Upper lobe of left lung (tissue), 6 donors: ENCODE measurements at places on chromosomes 3 and 15.

DNA sequence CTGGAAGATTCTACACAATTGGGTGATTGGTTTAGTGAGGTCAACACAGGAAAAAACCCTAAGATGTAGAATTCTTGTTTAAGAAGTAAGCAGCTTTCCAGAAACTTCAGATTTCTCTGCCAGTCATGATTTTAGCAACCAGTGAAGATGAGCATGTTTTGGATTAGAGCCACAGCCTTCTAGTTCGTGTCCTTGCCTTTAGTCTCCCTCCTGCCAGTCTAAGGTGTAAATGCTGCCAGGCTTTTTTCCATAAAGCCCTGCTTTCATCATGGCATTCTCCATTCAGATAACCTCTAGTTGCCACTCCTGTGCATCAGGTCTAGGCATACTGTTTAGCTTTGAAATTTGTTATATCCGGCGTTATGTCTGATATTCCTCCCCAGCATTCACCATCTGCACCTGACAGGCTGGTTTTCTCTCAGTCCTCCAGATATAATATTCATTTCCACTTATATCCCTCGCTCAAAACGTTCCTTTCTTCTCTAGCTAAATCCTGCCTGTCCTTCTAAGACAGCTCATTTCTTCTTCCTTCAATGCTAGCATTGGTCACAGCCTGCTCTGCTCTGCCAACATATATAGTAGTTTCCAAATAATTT is 37.4 kb downstream of the SYN2 start:
- no peaks in the 10 kb centered on the region for H3K27me3 ChIP-seq
- no peaks in the 10 kb centered on the region for H3K36me3 ChIP-seq
- no peaks in the 10 kb centered on the region for H3K4me1 ChIP-seq
- DNase-seq: no peak

DNA sequence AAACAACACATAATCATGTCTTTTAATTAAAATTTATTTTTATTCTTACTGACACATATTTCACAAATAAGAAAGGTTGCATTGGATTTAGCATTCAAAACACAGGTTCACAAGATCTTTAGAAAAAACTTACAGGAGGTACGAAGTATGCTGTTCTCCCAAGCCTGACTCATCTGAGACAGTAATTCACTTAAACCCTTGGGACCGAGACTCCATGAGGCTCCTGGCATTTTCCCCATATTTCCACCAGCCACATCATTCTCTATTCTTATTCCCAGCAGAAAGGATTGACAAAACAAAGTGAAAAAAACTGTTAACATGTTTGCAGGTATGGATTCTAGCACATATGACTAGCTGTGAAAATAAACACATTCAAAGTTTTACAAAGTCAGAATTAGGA is 52.6 kb downstream of the CNTN3 start:
- H3K27me3 ChIP-seq: no peaks in the 10 kb centered on the region
- H3K36me3 ChIP-seq: no peaks in the 10 kb centered on the region
- no peak overlapping the region for H3K4me3 ChIP-seq
- H3K4me1 ChIP-seq: no peaks in the 10 kb centered on the region
- no peak overlapping the region for H3K27ac ChIP-seq

- no peaks in the 10 kb centered on the region for H3K27me3 ChIP-seq
- peak; percentile 55 for DNase-seq
- no peaks in the 10 kb centered on the region for H3K36me3 ChIP-seq
- peaks cover 39% of the 10 kb centered on the region for H3K4me1 ChIP-seq
Measured at GRCh38 chr3:184562878-184563560, 1.4 kb downstream of the EPHB3 start.

- H3K4me1 ChIP-seq: no peaks in the 10 kb centered on the region
- no peaks in the 10 kb centered on the region for H3K36me3 ChIP-seq
- no peak overlapping the region for H3K27ac ChIP-seq
- DNase-seq: no peak
- no peak overlapping the region for H3K4me3 ChIP-seq
- no peaks in the 10 kb centered on the region for H3K27me3 ChIP-seq
Measured at GRCh38 chr3:184391266-184391665, 11.4 kb downstream of the CHRD start.

- peaks cover 20% of the 10 kb centered on the region for H3K4me1 ChIP-seq
- H3K27me3 ChIP-seq: no peaks in the 10 kb centered on the region
- no peak overlapping the region for H3K4me3 ChIP-seq
- DNase-seq: no peak
- H3K36me3 ChIP-seq: peaks cover 8% of the 10 kb centered on the region
Measured at GRCh38 chr3:185629554-185630181, 43.6 kb downstream of the SENP2 start.

DNA sequence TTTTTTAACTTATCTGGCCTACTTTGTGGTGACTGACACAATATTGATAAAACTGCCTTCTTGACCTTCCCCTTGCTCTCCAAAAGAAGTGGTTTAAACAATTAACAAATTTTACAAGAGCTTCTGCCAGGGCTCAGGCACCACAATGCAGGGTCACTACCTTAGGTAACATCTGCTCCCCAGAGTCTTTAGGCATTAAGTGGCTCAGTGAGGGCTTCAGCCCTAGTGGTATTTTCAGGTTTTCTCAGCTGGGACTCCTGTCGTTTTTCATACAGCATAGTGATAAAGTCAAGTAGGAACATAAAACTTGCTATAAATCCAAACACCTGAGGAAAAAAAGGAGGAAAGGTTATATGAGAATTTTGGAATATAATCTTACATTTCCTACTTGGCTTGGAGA is 18.9 kb downstream of the CMTM6 start:
- no peak overlapping the region for H3K4me3 ChIP-seq
- H3K36me3 ChIP-seq: peaks cover 64% of the 10 kb centered on the region
- H3K27ac ChIP-seq: no peak overlapping the region
- no peaks in the 10 kb centered on the region for H3K27me3 ChIP-seq
- no peaks in the 10 kb centered on the region for H3K4me1 ChIP-seq

DNA sequence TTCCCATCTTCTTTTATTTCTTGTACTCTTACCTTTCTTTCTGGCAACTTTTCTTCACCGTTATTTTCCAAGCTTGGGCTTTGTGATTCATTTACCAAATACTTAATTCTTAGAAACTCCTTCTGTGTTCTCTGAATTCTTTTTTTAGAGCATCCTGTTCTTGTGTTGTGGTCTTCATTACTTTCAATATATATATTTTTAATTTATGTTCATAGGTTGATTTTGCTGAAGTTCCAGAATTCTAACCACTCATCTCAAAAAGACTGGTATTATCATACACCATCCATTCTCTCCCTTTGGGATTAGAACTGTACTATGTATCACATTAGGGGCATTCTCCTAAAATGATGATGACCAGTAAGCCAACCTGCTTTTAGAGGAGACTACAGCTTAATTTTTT is 362.3 kb upstream of the CBLB start:
- H3K27me3 ChIP-seq: no peaks in the 10 kb centered on the region
- H3K27ac ChIP-seq: no peak overlapping the region
- no peaks in the 10 kb centered on the region for H3K4me1 ChIP-seq
- H3K36me3 ChIP-seq: no peaks in the 10 kb centered on the region
- DNase-seq: no peak

DNA sequence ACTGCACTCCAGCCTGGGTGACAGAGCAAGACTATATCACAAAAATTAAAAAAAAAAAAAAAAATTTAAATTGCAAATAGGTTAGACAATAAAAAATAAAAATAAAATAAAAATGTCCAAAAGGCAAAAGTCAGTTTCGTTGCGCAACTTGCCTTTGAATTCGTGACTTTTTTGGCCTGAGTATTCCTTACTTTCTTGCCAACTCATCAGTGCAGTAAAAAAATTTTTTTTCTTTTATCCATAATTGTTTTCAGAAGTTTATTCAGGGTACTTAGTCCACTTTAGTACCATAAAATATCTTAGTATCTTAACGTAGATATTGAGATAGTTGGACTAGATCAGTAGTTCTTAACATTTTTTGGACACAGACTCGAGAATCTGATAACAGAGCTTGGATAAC is 22.4 kb upstream of the CILP start:
- no peak overlapping the region for H3K4me3 ChIP-seq
- no peaks in the 10 kb centered on the region for H3K36me3 ChIP-seq
- no peak for DNase-seq
- no peak overlapping the region for H3K27ac ChIP-seq

GRCh38 chr15:38545179-38545578 is 19.4 kb downstream of the RASGRP1 start:
- no peaks in the 10 kb centered on the region for H3K27me3 ChIP-seq
- no peak for DNase-seq
- no peaks in the 10 kb centered on the region for H3K36me3 ChIP-seq
- no peaks in the 10 kb centered on the region for H3K4me1 ChIP-seq
- H3K27ac ChIP-seq: no peak overlapping the region

GRCh38 chr15:70765504-70766281 is 2.3 kb upstream of the UACA start:
- H3K27me3 ChIP-seq: no peaks in the 10 kb centered on the region
- DNase-seq: no peak
- peaks cover 5% of the 10 kb centered on the region for H3K4me1 ChIP-seq
- no peak overlapping the region for H3K27ac ChIP-seq

GRCh38 chr3:27978440-27978839 is 256.3 kb upstream of the EOMES start:
- H3K27me3 ChIP-seq: no peaks in the 10 kb centered on the region
- H3K4me1 ChIP-seq: no peaks in the 10 kb centered on the region
- H3K27ac ChIP-seq: no peak overlapping the region
- no peak for DNase-seq

- DNase-seq: no peak
- no peak overlapping the region for H3K27ac ChIP-seq
- no peaks in the 10 kb centered on the region for H3K27me3 ChIP-seq
- H3K4me1 ChIP-seq: peaks cover 4% of the 10 kb centered on the region
- H3K4me3 ChIP-seq: no peak overlapping the region
Measured at GRCh38 chr3:45507820-45508317, 86.7 kb upstream of the LIMD1 start.

- H3K27me3 ChIP-seq: no peaks in the 10 kb centered on the region
- no peaks in the 10 kb centered on the region for H3K36me3 ChIP-seq
- no peak overlapping the region for H3K4me3 ChIP-seq
- H3K27ac ChIP-seq: no peak overlapping the region
- no peak for DNase-seq
Measured at GRCh38 chr3:84440291-84440690, 518.5 kb upstream of the CADM2 start.

- H3K36me3 ChIP-seq: no peaks in the 10 kb centered on the region
- no peaks in the 10 kb centered on the region for H3K4me1 ChIP-seq
- H3K27ac ChIP-seq: no peak overlapping the region
- H3K27me3 ChIP-seq: no peaks in the 10 kb centered on the region
- no peak overlapping the region for H3K4me3 ChIP-seq
- no peak for DNase-seq
Measured at GRCh38 chr15:66825139-66825538, 123.1 kb downstream of the SMAD6 start.

DNA sequence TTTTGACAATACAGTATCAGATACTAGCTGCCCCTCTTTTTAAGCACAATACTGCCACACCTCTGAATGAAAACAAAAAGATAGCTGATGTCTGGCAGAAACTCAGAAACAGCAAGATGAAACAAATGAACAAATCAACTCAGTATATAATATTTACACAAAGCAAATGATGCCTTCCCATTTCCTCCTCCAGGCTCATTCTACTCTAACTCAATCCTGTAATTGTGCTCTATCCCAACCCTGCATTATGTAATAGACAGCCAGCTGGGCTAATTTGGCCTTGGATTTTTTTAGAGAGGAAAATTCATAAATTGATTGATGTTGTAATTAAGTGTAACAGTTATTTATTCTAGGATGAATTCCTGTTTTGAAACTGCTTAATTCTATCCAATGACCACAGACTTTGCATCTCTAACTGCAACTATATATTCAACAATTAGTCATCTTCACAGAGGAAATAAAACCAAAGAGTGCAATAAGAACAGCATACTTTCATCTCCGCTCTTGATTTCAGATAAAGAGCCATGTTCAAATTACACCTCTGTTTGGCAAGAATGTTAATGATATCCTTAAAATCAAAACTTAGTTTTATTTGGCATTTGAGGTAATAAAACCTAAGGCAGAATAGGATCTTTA is 6.1 kb downstream of the ATG3 start:
- no peaks in the 10 kb centered on the region for H3K27me3 ChIP-seq
- no peak overlapping the region for H3K4me3 ChIP-seq
- H3K4me1 ChIP-seq: peaks cover 20% of the 10 kb centered on the region

- no peaks in the 10 kb centered on the region for H3K36me3 ChIP-seq
- peaks cover 54% of the 10 kb centered on the region for H3K4me1 ChIP-seq
- DNase-seq: no peak
Measured at GRCh38 chr3:127749361-127749760, 73.0 kb downstream of the MGLL start.

GRCh38 chr3:9468460-9468859 is 71.0 kb downstream of the SETD5 start:
- no peak overlapping the region for H3K4me3 ChIP-seq
- no peaks in the 10 kb centered on the region for H3K27me3 ChIP-seq
- no peak overlapping the region for H3K27ac ChIP-seq
- H3K36me3 ChIP-seq: peaks cover 85% of the 10 kb centered on the region

GRCh38 chr3:121995161-121996137 is 26.6 kb downstream of the ILDR1 start:
- H3K36me3 ChIP-seq: no peaks in the 10 kb centered on the region
- H3K4me1 ChIP-seq: peaks cover 13% of the 10 kb centered on the region
- H3K27ac ChIP-seq: peak overlapping the region; percentile 8
- H3K27me3 ChIP-seq: no peaks in the 10 kb centered on the region

- H3K36me3 ChIP-seq: no peaks in the 10 kb centered on the region
- H3K27me3 ChIP-seq: no peaks in the 10 kb centered on the region
- DNase-seq: no peak
- H3K4me3 ChIP-seq: no peak overlapping the region
Measured at GRCh38 chr3:152323834-152324233, 55.1 kb downstream of the MBNL1 start.

DNA sequence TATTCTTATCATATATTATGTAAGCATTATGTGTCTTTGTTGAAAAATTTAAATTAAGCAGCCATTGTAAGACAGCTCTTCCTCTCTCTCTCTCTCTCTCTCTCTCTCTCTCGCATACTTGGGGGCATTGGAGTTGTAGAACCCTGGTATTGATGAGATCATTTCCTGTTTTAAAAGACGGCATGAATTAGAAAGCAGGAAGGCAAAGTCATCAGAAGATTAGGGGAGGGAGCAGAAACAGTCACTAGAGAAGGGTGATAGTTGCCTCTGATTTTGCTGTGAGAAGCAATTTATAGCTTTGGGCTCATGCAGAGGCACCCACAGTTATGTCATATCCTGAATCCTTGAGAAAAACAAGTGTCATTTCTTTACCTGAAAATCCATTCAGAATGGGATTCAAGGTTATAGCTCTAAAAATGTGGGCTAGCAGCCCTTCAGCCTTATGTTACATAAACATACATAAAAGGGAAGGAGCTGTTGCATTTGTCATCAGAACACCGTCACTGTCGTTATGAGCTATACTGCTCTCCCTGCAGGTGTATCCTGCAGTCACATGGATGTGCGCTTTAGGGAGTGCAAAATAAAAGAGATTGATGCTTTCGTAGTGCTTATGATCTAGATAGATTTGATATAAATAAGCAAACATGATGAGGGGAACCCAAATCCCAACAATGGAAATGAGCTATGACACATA is 213.8 kb downstream of the NR1D2 start:
- no peak for DNase-seq
- no peak overlapping the region for H3K27ac ChIP-seq
- H3K4me1 ChIP-seq: peaks cover 13% of the 10 kb centered on the region
